ENCODE measurements at places on chromosomes 7 and 10. TPM values are rescaled to one million over a fixed set of nuclear protein-coding genes. Genes with fewer than 3 reads are reported as not detected.

Gene ESYT2
- 61.3 TPM for total RNA-seq

Gene CPXM2
- total RNA-seq, result not detected

Gene MOGAT3
- not detected for total RNA-seq

Gene SEMA3E
- total RNA-seq, result not detected

Gene PRSS37
- total RNA-seq, result not detected

Gene ABCB4
- total RNA-seq, result not detected

Gene SKIDA1
- total RNA-seq, result 0.02 TPM

Gene ZNF212
- 18.7 TPM for total RNA-seq

Gene MMP21
- not detected for total RNA-seq

Gene NFE2L3
- total RNA-seq, result 67.8 TPM

Gene TMEM140
- 2.2 TPM for total RNA-seq

Gene GLI3
- total RNA-seq, result not detected

Gene POT1
- 31.0 TPM for total RNA-seq

Gene FBXL15
- 14.0 TPM for total RNA-seq

Gene PKD2L1
- total RNA-seq, result 0.17 TPM

Gene PRSS2
- not detected for total RNA-seq

Gene SORBS1
- 0.66 TPM for total RNA-seq

Gene ELFN1
- not detected for total RNA-seq

Data from activated CD4-positive, alpha-beta T cell treated with anti-CD3 and anti-CD28 coated beads, Interleukin-2, amount 10 ng/mL, durations not matched to agents 24 days and 14 days (primary cell).